Omental fat pad (tissue), 4 donors: ENCODE measurements at places on chromosomes 2 and 18. TPM values are rescaled to one million over a fixed set of nuclear protein-coding genes. Genes with fewer than 3 reads are reported as not detected.

GRCh38 chr2:231884438-231885140 lies 41.6 kb downstream of the NPPC start:
- no peak for DNase-seq

GRCh38 chr18:8893628-8894231 lies 188.4 kb downstream of the MTCL1 start:
- no peak for DNase-seq

GRCh38 chr2:36578343-36579296 lies 19.3 kb downstream of the FEZ2 start:
- no peak for DNase-seq

- no peak for DNase-seq
Measured at GRCh38 chr2:225820826-225821225, 421.3 kb downstream of the NYAP2 start.

DNA sequence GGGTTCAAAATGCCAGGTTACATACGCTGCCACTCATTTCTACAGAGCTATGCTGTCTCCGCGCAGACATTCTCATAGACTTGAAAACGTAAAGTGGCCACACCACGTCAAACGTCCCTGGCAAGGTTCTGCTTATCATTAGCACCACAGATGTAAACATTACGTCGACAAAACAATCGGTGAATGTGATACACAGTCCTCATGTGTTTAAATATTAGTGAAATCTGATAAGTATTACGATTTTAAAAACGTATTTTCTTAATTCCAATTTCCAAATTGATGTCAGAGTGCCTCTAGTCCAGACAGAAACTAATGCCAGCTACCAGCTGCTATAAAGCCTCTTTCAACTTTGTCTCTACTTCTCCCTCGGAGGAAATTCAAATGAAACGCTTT lies 1.2 kb downstream of the STK17B start:
- DNase-seq = no peak

DNA sequence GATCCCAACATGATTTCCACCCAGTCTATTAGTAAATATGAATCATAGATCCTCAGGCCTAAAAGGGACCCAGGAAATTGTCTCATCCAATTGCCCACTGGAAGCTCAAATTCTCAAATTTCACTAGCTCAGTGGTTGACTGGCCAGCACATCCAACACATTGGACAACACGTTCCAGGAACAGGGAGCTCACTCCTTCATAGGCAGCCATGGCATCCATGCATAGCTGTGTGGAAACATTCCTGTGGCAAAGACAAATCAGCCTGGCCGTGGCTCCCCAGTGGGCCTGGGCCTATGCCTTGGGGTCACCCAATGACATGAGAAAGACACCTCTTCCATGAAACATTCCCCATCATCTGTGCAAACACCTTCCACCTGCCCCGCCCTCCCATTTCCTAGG lies 261.1 kb downstream of the ANAPC1 start:
- DNase-seq = no peak

DNA sequence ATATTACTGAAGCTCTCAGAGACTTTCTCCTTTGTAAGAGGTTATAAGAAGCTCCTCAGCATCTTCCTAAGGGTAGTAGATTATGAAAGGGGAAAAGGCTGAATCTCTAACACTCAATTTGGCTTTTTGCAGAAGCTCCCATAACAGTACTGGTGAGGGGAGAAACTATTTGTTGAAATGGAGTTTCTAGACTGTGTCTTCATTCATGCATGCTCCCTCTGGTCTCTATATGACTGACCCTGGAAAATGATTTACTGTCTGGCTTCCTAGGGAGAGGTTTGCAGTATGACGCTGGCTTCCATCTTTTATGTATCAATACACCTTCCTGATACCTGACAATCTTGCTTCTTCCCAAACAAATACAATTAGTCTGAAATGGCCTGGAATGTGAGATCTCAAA lies 63.9 kb downstream of the LDAH start:
- DNase-seq = no peak

- DNase-seq = no peak
Measured at GRCh38 chr2:116586328-116586689, 1228.2 kb upstream of the DDX18 start.

- no peak for DNase-seq
Measured at GRCh38 chr2:236527159-236527630, 42.4 kb upstream of the ACKR3 start.

- DNase-seq = peak; percentile 18
Measured at GRCh38 chr18:79949697-79950487, 1.6 kb downstream of the SLC66A2 start.

GRCh38 chr18:78739882-78740677 lies 239.5 kb upstream of the SALL3 start:
- no peak for DNase-seq

DNA sequence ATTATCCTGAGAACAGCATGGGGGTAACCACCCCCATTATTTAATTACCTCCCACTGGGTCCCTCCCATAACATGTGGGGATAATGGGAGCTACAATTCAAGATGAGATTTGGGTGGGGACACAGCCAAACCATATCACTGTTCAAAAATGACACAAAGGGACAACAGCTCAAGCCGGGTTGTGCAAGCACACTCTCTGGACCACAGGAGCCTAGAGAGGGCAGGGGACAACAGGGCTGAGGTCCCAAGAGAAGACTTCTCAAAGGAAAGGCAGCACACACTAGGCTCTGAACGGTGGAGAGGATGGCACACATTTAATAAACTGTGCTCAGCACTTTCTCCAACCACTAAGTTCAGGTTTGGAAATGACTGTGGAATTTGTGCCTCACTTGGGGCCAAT lies 122.1 kb upstream of the PKDCC start:
- no peak for DNase-seq

GRCh38 chr2:206561962-206562361 lies 80.3 kb upstream of the FAM237A start:
- no peak for DNase-seq

- DNase-seq = no peak
Measured at GRCh38 chr2:126437016-126437415, 218.9 kb upstream of the GYPC start.

GRCh38 chr2:42890791-42891355 lies 98.5 kb upstream of the HAAO start:
- DNase-seq = no peak

GRCh38 chr2:62415518-62415917 lies 90.5 kb downstream of the TMEM17 start:
- DNase-seq = no peak

DNA sequence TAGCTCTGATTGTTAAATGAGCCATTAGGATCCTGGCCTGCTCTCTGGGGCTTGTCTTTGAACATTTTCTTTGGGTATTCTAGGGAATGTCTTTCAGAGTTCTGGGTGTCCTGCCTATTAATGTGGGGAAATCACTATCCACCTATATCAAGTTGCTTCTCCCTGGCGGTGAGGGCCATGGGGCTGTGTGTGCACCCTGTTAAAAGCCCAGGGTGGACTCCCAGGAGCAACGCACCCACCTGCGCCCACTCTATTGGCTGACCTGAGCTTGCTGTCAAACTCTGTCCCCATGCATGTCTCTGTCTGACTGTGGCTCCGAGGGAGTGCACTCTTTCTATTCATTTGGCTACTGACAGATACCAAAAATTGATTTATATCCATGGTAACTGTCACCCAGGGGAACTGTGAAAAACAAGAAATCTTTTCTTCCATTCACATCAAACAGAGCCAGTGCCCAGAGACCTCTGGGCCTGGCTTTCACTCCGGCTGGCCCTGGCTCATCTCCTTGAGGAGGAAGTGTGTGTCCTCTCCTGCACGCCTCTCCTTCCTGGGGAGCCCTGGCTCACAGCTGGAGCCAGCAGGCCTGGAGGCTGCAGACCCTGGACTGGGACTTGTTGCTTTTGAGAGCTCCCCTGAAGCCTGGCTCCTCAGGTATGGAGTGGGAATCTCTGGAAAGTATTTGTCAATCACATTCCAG lies 10.5 kb upstream of the TOGARAM2 start:
- no peak for DNase-seq

GRCh38 chr2:220785178-220785577 lies 786.9 kb downstream of the EPHA4 start:
- DNase-seq = no peak

GRCh38 chr2:56248965-56249742 lies 65.4 kb downstream of the CCDC85A start:
- no peak for DNase-seq

DNA sequence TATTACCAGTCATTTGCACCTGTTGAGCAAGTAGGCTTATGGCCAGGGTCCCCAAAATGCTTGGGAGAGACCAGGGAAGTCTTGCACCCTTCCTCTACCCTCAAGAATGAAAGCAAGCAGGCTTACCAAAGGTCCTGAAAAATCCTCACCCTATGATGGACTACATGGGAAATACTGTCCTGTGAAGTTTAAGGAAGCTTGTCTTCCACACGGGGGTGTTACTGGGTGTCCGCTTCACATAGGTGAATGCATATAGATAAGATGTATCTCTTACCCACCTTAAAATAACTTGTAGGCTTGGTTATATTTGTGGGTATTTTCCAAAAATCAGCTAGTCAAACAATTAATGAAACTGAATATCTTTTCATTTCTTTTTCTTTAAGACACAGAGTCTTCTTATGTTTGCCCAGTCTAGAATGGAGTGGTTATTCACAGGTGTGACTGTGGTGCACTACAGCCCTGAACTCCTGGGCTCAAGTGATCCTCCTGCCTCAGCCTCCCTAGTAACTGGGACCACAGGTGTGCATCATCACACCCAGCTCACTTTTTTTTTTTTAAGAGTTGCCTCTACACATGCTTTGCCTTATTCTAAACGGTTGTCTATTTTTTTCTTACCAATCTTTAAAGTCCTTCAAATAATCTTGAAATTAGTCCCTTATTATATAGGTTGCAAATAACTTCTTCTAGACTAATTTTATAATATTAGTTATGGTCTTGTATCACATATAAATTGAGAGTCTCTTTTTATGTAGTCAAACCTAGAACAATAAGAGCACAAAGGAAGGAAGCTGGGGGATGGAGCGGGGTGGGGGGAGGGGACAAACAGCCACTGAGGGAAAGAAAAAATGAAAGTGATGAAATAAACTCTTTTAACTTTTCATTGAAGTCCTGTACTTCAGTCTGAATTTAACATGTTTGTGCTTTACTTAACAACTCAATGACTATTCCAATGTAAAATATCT lies 49.0 kb downstream of the CERKL start:
- no peak for DNase-seq

- DNase-seq = no peak
Measured at GRCh38 chr2:205543937-205544702, 138.2 kb upstream of the NRP2 start.

DNA sequence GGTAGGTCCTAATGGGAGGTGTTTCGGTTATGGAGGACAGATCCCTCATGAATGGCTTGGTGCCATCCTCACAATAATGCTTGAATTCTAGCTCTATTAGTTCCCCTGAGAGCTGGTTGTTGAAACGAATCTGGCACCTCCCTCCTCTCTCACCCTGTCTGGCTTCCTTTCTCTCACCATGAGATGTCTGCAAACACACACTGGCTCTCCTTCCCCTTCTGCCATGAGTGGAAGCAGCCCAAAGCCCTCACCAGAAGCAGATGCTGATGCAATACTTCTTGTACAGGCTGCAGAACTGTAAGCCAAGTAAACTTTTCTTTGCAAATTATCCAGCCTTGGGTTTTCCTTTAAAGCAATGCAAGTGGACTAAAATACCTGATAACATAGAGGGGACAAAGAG lies 86.6 kb downstream of the RND3 start:
- DNase-seq = no peak

DNA sequence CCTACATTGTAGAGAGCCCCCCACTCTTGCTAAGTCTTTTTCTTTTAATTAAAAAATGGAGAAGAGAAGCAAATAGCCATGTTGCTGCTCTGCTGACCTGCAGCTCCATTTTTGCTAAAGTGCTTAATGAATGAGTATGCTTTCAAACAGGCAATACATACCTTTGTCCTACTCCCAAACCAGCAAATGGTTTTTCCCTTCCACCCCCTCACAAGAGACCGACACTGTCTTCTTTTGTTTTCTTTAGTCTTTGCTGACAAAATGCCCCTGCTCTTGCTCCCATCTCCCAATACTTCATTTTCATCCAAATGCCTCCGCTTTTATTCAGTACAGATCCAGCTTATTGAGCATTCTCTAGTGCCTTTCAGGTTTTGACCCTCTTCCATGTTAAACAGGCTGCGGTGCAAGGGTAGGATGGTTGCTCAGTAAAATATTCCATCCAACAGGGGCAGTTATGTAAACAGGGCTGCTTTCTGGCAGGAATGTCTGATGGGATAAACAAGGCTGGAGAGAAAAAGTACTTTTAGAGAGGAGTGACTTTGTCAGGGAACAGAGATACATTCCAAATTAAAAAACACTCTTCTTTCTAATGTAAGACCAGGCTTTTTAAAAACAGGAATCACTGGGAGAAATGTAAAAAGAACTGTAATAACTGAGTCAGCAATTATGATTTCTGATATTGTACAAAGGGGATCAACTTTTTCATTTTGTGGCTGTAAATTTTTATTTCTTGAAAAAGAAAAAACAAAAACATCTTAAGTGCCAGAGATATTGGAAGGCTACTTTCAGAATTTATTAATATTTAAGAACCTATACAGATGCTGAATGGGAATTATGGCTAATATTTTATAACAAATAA lies 136.8 kb downstream of the MEP1B start:
- DNase-seq = no peak

- no peak for DNase-seq
Measured at GRCh38 chr2:197675711-197676188, 363 bp upstream of the RFTN2 start.

GRCh38 chr2:9236867-9237266 lies 30.3 kb downstream of the ASAP2 start:
- no peak for DNase-seq

- DNase-seq = no peak
Measured at GRCh38 chr2:135688978-135689377, 52.7 kb upstream of the UBXN4 start.

GRCh38 chr2:119699016-119699606 lies 20.1 kb downstream of the TMEM177 start:
- DNase-seq = no peak

- no peak for DNase-seq
Measured at GRCh38 chr2:189276277-189276676, 96.7 kb upstream of the COL5A2 start.

DNA sequence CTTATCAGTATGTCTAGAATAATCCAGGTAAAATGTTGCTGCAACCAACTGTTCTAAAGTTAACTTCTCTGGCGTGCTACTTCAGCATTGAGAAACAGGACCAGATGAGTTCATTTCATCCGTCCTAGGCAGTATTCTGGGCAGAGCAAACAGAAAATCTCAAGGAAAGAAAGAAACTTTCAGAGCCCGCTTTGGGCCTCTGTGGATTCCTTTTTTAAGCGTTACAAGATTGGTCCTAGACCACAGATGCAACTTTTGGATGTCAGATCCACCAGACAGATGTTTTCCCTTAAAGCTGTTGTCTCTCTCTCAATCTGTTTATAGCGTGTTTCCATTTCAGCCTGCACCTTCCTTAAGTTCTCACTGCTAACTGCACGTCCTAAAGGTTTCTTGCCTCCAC lies 75.0 kb downstream of the BCL2 start:
- no peak for DNase-seq

- no peak for DNase-seq
Measured at GRCh38 chr2:213161759-213162515, 10.5 kb upstream of the IKZF2 start.

The GAD1 gene
- not detected for total RNA-seq

The ACVR2A gene
- 22.1 TPM for total RNA-seq

The EMILIN1 gene
- total RNA-seq = 37.4 TPM

The SLC9A4 gene
- total RNA-seq = not detected

The UPP2 gene
- total RNA-seq = not detected

The IL1RN gene
- 5.4 TPM for total RNA-seq

The TSPYL6 gene
- not detected for total RNA-seq

The SATB2 gene
- total RNA-seq = 1.7 TPM

The SPRED2 gene
- 22.9 TPM for total RNA-seq
